Stimulated activated naive CD4-positive, alpha-beta T cell (primary cell): ENCODE measurements at places on chromosomes 11 and 22.

- DNase-seq: no peak
Observed at GRCh38 chr22:35758394-35758793, 40.7 kb downstream of the APOL5 start.

GRCh38 chr11:49208006-49208721 is at the start of gene FOLH1:
FOLH1 (minus strand) TSS chr11:49208602; CDS start chr11:49208409, 193 bp downstream.
- no peak for DNase-seq

DNA sequence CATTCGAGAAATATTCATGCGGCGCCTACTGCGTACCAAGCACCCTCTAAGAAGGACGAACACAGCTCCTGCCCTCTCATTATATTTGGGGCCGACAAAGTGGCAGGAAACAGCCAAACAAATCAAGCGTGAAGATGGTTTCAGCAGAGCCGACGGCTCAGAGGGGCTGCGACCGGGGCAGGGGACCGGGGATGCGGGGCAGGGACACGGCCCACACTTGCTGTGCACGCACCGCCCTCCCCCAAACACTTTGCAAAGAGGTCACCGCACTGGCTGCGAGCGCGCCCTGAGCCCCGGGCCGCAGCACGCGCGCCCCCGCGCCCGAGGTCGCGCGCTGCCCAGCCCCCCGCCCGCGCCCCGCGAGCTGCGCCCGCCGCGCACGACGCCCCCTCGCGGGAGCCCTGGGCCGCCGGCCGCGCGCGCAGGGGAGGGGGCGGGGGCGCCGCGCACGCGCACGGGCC is 255 bp upstream of the SYNGR1 start:
- peak; percentile 14 for DNase-seq

DNA sequence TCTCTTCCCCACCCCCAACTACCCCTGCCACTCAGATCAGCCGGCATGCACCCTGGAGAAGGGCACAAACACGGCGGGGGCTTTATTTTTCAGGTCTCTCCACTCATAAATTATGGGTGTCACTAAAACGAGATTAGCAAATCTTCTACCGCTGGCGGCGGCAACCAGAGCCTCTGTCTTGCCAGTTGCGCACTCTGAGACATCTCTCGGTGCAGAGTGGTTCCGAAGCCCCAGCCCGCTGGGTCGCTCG is 125.3 kb upstream of the C11orf58 start:
- DNase-seq: no peak

- no peak for DNase-seq
Observed at GRCh38 chr11:108486828-108487227, 11.4 kb downstream of the POGLUT3 start.

DNA sequence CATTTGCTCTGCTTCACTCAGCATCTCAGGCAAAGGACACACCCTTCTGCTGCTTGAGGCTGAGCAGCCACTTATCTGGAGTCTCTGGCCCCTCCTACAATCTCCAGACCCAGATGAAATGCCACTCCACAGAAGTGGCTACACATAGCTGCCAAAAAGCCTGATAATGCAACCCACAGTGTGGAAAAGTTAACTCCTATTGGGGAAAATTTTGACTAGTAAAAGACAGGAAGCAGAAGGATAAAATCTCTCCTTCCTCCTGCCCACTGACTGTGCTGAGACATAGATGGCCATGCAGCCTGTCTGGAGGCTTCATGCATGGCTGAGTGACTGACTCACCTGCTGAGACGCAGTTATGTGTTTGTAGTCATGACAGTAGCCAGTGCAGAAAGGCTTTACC is 92.3 kb upstream of the TEAD1 start:
- DNase-seq: no peak

GRCh38 chr11:124586238-124586860 is 16.6 kb downstream of the OR8A1 start:
- no peak for DNase-seq

GRCh38 chr11:61068581-61068980 is 33.7 kb upstream of the CD5 start:
- no peak for DNase-seq

DNA sequence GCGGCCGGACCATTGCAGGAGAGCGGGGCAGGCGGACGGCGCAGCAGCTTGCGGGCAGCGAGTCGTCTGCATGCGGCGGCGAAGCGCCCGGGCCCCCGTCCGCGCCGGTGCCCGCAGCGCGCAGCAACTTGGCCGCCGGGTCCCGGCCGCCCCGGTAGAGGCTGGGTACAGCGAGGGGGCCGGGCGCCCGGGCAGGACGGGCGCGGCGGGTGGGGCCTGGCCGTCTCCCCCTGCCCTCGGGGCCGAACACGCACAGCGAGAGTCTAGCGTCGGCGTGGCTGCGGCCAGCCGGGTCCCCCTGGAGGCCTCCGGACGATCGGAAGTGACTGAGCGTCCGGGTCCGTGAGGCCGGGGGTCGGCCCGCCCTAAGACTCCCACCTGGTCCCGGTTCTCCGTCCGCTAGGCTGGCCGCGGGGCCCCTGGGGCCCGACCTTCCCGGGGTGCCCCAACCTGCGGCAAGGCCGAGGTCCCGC is 775 bp upstream of the TRABD start:
- no peak for DNase-seq

GRCh38 chr11:128662960-128663359 is 30.9 kb upstream of the FLI1 start:
- DNase-seq: no peak

DNA sequence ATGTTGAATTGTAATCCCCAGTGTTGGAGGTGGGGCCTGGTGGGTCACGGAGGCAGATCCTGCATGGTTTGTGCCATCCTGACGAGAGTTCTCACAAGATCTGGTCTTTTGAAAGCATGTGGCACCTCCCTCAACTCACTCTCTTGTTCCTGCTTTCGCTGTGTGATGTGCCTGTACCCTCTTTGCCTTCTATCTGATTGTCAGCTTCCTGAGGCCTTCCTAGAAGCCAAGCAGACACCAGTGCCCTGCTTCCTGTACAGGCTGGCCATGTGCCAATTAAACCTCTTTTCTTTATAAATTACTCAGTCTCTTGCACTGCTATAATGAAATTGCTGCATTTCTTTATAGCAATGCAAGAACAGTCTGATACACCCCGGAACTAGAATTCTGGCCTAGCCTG is 13.1 kb downstream of the PTPN5 start:
- DNase-seq: no peak

GRCh38 chr11:34988294-34989255 is 72.2 kb downstream of the PDHX start:
- DNase-seq: no peak

- DNase-seq: no peak
Observed at GRCh38 chr22:37747080-37747714, 50.3 kb downstream of the TRIOBP start.

DNA sequence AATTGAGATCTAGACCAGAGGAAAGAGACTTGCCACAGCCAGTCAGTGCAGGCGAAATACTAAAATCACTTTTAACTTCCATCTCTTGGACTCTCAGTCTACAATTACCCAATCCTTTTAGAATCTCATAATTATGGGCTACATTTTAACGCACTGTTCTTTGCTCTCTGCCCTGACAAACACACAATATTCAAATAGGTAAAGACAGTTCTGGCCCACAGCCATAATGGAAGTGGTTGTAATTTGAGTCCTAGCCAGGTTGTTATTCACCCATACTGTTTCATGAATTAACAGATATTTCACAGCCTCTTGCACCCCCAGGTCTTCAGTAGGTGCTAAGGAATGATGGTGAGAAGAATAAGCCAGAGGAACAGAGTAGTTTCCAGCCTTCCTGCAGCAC is 830 bp downstream of the C11orf97 start:
- DNase-seq: no peak

DNA sequence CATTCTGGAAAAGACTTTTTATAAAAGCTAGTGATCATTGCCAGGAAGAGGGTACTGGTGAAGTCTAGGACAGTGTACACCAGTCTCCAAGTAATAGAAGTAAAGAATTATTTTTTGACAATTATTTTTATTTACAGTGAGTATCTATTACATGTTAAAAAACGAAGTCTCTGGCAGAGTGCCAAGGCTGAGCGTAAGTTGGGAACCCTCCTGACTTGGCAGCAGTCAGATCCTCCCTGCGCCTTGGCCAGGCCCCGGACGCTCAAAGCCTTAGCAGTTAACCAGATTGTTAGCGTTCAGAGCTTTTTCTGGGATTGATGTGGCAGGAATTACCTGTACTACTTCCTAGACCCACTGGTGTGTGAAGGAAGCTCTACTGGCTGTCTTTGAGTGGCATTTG is 38.1 kb upstream of the CTTN start:
- no peak for DNase-seq

- no peak for DNase-seq
Observed at GRCh38 chr22:32874976-32875375, 73.5 kb downstream of the TIMP3 start.

GRCh38 chr22:37326726-37327125 is 44.4 kb downstream of the CYTH4 start:
- DNase-seq: no peak

GRCh38 chr22:42222140-42222539 is 48.3 kb downstream of the TCF20 start:
- DNase-seq: no peak

- DNase-seq: no peak
Observed at GRCh38 chr11:117517097-117517496, 189.4 kb downstream of the CEP164 start.
